ENCODE measurements at places on chromosomes 6 and 20. TPM values are rescaled to one million over a fixed set of nuclear protein-coding genes. Genes with fewer than 3 reads are reported as not detected.

ZSCAN31 gene
- total RNA-seq, result 67.4 TPM

KCNK16 gene
- not detected for total RNA-seq

DNA sequence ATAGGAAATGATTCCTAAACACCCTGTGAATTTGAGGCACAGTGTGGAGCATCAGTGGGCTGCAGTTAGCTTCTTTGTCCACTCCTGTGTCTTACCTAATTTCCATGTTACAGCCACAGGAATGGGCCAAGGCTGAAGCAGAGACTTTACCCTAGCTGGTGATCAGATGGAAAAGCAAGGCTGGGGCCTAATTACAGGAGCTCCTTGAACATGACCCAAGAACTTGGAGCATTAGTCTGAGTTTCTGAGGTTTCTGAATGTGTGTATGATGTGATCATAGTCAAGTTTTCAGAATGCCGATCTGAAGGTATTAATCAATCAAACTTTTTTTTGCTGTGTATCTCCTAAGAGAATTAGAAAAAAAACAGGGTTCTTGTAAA is 18.0 kb downstream of the HECA start:
- DNase-seq, result no peak

DNA sequence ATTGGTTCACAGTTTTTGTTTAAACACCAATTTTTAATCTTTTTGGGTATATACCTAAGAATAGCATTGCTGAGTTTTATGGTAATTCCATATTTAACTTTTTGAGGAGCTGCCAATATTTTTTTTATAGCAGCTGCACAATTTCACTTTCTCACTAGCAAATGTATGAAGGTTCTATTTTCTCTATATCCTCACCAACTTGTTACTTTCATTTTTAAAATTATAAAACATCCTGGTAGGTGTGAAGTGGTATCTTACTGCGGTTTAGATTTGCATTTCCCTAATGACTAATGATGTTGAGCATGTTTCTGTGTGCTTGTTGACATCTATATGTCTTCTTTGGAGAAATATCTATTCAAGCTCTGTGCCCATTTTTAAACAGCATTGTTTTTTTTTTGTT is 452.1 kb downstream of the GRIK2 start:
- DNase-seq, result no peak

- no peak for DNase-seq
These were observed 932.9 kb downstream of the QKI start for GRCh38 chr6:164347455-164347854.

GRCh38 chr6:5637714-5638113 is 369.0 kb downstream of the NRN1 start:
- no peak for DNase-seq

DNA sequence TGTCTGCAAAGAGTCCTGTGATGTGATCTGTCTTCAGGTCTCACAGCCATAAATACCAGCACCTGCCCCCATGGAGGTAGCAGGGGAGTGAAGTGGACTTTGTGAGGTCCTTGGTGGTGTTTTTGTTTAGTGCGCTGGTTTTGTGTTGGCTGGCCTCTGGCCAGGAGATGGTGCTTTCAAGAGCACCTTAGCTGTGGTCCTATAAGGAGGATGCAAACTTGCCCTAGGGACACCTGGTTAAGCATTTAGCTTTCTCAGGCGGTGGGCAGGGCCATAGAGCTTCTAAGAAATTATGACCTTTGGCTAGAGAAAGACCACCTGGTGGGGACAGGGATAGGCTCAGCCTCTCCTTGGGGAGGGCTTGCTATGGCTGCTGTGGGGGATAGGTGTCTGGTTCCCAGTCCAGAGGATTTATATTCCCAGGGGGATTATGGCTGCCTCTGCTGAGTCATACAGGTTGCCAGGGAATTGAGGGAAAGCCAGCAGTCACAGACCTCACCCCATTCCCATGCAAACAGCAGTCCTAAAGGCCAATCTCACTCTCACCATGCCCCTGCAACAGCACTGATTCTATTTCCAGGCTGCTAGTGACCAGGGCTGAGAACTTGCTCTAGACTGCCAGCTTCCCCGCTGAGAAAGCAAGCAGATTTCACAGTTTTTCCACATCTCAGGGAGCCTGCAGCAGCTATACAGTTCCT is 259.3 kb downstream of the TFAP2B start:
- DNase-seq, result no peak

Data from SJSA1 (cell line).